ENCODE measurements at places on chromosomes 7 and 10. TPM values are rescaled to one million over a fixed set of nuclear protein-coding genes. Genes with fewer than 3 reads are reported as not detected.
A peak's percentile ranks its signal among the peaks of the same experiment; 100 is the strongest.

ACSL5 gene
- 15.0 TPM for total RNA-seq

AKR1B15 gene
- not detected for total RNA-seq

GRCh38 chr7:463817-464453 lies 55.7 kb downstream of the PDGFA start:
- no peaks in the 10 kb centered on the region for H3K36me3 ChIP-seq
- H3K27me3 ChIP-seq: no peaks in the 10 kb centered on the region
- no peak for DNase-seq
- H3K4me1 ChIP-seq: no peaks in the 10 kb centered on the region
- no peak overlapping the region for H3K4me3 ChIP-seq

GRCh38 chr10:94092848-94093247 lies 99.1 kb downstream of the PLCE1 start:
- peaks cover 2% of the 10 kb centered on the region for H3K4me1 ChIP-seq
- DNase-seq: no peak
- no peaks in the 10 kb centered on the region for H3K27me3 ChIP-seq
- H3K36me3 ChIP-seq: no peaks in the 10 kb centered on the region

- no peak overlapping the region for H3K4me3 ChIP-seq
- H3K4me1 ChIP-seq: no peaks in the 10 kb centered on the region
- no peaks in the 10 kb centered on the region for H3K27me3 ChIP-seq
- no peak for DNase-seq
- H3K36me3 ChIP-seq: no peaks in the 10 kb centered on the region
- H3K27ac ChIP-seq: no peak overlapping the region
These were observed 823.1 kb upstream of the LRRTM3 start for GRCh38 chr10:66102756-66103155.

DNA sequence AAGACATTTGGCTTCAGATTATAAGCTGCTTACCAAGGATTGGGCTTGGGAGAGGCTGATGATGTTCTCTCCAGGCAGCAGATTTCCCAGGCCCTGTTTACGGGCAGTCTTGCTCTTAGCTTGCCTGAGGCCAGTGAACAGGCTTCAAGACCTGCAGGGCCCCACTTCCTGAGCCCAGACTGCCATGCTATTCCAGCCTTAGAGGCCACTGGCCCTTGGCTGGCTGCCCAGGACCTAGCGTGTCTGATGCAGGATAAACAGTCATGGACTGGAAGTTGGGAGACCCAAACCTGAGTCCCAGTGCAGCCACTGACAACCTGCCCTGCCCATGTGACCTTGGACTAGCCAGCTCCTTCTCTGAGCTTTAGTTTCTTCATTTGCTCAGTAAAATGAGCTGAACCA lies 2.9 kb downstream of the PRXL2A start:
- no peak overlapping the region for H3K4me3 ChIP-seq
- H3K27ac ChIP-seq: peak overlapping the region; percentile 70
- peak; percentile 59 for DNase-seq
- H3K27me3 ChIP-seq: no peaks in the 10 kb centered on the region
- peaks cover 25% of the 10 kb centered on the region for H3K4me1 ChIP-seq

GRCh38 chr7:80060218-80060806 lies 74.3 kb upstream of the GNAI1 start:
- no peak for DNase-seq
- H3K27ac ChIP-seq: no peak overlapping the region

FAM221A gene
- 12.0 TPM for total RNA-seq

AEBP1 gene
- 3.4 TPM for total RNA-seq

LIPN gene
- 0.09 TPM for total RNA-seq

FEZF1 gene
- total RNA-seq: not detected

- H3K4me3 ChIP-seq: no peak overlapping the region
- DNase-seq: no peak
- no peak overlapping the region for H3K27ac ChIP-seq
- H3K4me1 ChIP-seq: no peaks in the 10 kb centered on the region
- no peaks in the 10 kb centered on the region for H3K36me3 ChIP-seq
- H3K27me3 ChIP-seq: no peaks in the 10 kb centered on the region
These were observed 76.4 kb upstream of the FEZF1 start for GRCh38 chr7:122380992-122381391.

- no peaks in the 10 kb centered on the region for H3K4me1 ChIP-seq
- H3K27me3 ChIP-seq: no peaks in the 10 kb centered on the region
- no peak overlapping the region for H3K4me3 ChIP-seq
- DNase-seq: no peak
These were observed 41.8 kb upstream of the PLCE1 start for GRCh38 chr10:93951905-93952304.

Data from liver (tissue), 10 donors.